ENCODE measurements at places on chromosomes 7 and 10.
A peak's percentile ranks its signal among the peaks of the same experiment; 100 is the strongest.

GRCh38 chr7:23191022-23191421 lies 9.2 kb downstream of the NUP42 start:
- no peak for DNase-seq

DNA sequence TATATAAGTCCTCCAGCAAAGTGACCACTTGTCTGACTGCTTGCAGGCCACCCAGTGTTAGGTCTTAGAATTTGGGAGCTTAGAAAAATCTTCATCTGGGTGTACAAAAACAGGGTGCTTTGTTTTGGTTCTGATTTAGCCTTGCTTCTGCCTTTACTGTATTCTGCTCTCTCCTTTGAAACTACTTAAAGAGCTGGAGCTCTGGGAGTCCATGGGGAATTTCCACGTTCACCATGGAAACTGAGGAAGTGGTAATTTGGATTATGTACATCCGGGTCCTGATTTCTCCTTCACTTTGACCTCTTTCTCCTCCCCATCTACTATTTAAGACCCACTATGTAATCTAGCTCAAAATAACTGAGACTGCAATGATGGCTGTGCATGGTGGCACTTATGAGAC lies 103.0 kb downstream of the JAZF1 start:
- DNase-seq: no peak

DNA sequence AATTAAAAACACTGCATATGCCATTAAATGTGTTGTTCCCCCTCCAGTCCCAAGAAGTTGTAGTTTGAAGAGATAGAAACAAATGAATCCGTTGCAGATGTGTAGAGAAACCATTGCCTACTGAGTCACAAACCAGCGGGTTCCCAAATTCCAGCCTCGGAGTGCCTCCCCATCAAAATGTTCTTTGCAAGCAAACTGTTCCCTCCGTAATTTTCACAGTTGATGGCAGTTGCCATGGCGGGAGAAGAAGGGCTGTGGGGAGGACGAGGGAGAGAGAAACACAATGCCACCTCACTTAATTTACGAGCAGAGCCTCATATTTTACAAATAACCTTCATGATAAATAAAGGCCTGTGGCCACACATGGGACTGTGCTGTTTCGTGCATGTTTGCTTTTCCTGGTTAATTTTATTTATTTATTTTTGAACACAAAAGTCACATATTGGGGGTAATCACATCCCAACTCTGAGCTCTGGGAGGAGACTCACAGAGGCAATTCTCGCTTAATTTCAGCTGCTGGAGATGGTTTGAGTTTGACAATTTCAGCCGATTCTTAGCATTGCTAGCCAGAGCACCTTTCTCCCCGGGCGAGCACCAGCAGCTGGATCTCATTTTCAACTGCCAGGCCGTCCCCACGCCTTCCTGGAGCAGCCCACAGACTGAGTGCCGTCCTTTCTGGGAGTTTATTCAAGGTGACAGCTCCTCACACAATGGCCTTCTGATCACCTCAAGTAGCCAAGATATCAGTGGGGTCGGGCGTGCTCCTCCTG lies 1084.2 kb downstream of the KCNMA1 start:
- DNase-seq: no peak

DNA sequence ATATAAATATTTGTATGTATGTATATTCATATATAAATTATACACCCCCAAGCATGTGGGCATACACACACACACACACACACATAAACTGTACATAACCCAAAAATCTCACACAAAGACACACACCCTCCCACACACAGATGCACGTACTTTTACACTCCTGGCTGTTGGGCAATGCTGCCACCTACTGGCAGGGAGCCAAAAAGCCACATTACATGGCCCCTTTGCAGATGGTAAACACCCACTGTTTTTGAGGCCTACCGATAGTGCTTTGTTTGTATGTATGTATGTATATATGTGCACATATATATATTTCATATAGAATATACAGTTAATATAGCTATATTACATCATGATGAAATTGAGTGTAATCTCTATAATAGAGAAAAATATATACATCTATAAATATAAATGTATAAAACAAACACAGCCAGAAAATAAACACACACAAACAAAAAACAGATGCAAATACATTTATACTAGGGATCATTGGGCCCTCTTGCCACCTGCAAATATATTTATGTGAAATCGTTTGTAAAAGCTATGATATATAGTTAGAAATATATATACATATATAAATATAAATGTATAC lies 120.1 kb upstream of the ACBD5 start:
- DNase-seq: peak; percentile 82

DNA sequence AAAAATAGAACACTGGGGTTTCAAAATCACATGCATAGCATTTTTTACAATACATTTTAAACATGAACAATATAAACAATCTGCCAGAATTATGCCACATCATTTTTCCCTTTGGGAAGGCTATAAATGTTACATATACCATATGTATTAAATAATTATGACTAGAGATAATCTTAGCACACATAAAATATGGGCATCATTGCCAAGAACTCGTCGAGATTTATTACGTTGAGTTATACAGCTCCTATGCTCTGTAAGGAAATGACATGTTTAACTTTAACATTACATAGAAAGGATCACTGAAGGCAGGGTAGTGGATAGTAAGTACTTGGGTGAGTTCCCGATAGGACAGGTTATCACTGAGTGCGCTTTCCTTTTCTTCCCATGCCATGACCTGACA lies 267.8 kb downstream of the PARD3 start:
- no peak for DNase-seq

Measured in ecto neural progenitor cell (in vitro differentiated cells).